CD4-positive, alpha-beta T cell treated with Interleukin-17A for 4 hours (primary cell): ENCODE measurements at places on chromosomes 12 and 14.

DNA sequence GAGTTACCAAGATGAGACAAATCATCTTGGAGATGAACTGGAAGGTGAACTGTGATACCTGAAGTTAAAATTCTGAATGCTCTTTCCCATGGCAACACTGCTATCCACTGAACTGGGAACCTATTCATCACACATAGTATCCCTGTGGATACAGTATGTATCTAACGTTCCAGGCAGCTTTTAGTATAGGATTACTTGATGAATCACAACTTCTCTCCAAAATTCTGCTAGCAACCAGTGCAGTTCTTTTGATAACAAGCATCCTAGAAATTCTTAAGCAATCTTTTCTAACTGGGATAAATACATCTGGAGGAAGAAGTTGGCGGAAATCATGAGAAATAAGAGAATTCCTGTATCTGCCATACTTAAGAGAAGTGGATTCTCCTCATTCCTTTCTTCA lies 66.4 kb downstream of the PAWR start:
- DNase-seq = no peak

DNA sequence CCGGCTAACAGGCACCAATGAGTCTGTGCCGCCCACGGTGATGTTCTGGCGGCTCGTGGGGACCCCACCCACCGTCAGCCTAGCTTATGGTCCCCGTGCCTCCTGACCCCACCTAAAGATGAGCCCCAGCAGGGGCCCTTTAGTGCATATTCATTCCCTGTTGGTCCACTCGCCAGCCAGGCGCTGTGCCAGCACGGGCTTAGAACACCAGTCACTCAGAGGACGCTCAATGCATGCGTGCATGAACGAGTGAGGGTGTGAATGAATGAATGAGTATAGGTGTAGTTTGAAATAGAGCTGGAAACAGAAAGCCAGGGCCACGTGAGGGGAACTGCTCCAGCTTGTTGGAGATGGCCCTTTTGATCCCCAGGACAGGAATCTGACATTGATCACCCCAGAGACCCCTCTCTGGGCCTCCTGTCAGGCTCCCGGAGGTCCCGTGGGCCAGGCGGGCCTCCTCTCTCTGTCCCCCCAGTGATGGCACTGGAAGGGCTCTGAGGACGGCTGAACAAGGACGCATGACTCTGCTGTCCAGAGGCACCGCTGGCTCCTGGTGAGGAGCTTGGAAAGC lies 193.9 kb upstream of the C14orf180 start:
- no peak for DNase-seq

GRCh38 chr14:98950353-98950895 lies 321.6 kb downstream of the BCL11B start:
- DNase-seq = no peak

DNA sequence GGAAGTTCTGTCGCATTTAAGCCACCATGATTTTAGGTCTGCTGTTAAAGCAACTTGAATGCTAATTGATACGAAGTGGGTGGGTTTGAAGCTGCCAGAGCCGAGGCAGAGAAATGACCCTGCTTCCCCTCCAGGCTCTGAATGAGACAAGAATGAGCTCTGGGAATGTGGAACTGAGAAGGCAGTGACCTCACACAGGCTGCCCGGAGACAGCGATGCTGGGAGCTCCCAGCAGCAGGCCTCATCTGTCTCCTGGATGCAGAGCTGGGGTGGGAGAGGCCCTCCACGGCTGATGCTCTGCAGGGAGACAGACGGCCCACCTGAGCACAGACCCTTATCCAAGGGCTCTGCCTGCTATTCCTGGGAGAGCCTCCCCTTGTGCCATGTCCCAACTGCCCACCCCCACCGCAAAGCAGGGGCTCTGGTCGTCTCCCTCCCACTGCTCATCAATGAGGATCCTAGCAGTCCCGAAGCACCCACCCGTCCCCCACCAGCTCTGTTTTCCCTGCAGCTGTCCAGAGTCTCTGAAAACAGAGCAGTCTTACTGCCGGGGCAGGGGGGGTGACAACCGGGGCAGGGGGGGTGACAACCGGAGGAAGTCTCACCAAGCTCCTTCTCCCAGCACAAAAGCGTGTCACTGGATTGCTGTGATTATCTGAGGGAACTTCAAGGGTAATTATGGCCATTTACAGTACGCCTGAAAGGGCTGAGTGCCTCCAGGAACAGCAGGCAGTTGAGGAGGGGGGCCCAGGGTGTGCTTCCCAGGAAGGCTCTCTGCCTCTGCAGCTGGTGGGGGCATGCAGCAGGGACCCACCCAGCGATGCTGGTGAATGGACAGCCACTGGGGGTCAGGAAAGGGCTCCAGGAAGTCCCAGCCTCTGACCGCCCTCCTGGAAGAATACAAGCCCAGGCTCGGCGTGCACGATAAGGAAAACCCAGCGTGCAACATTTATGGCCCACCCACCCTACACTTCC lies 67.8 kb downstream of the CHGA start:
- DNase-seq = no peak

- DNase-seq = no peak
Observed at GRCh38 chr14:77914073-77914721, 114.3 kb downstream of the ADCK1 start.

- DNase-seq = no peak
Observed at GRCh38 chr12:51520576-51521325, 70.3 kb upstream of the SCN8A start.

DNA sequence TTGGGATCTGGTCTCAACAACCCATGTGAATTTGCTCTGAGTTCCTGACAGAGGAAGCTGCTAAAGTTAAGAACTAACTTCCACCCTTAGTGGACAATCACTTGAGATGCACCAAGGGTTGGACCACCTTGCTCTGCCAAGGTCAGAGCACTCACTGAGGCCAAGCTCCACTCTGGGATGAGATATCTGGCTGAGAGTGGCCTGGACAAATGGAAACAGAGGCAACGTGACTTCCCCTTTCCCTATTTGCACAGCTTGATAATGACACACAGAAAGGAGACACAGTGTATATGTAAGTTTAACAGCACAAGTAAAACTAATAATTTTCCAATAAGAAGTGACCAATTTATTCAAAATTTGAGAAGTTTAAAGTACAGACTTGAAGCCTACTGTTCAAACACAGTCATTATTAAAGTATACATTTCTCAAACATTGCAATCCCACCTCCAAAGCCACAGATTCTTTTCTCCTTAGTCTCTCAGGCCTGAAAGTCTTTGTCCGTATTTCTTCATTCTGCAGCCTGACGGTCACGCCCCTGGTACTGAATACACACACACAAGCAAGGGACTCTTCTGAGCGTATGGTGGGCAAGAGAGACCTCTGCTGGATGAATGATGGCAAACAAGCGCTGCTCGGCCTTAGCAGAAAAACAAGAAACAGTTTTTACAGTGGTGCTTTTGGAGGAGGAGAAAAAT lies 28.6 kb downstream of the TMEM30B start:
- peak; percentile 61 for DNase-seq

- no peak for DNase-seq
Observed at GRCh38 chr12:132544080-132544397, 54.1 kb downstream of the FBRSL1 start.

- DNase-seq = peak; percentile 63
Observed at GRCh38 chr12:10190558-10191388, 11.9 kb downstream of the TMEM52B start.

DNA sequence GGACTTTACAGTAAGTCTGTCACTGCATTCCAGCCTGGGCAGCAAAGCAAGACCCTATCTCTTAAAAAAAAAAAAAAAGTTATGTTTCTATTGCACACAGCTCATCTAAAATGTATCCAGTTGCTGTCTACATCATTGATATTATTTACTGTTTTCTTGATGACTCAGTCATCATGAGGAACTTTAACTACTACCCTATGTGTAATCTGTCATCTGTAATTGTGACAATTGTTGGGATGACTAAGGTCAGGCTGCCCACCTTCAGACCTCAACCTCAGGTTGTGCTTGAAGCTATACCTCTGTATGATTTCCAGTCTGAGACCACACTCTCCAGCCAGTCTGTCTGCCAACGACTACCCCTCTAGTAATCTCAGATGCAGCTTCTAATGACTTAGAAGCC lies 15.3 kb downstream of the PPP1R13B start:
- no peak for DNase-seq

- no peak for DNase-seq
Observed at GRCh38 chr14:92460916-92461579, 52.5 kb upstream of the RIN3 start.

DNA sequence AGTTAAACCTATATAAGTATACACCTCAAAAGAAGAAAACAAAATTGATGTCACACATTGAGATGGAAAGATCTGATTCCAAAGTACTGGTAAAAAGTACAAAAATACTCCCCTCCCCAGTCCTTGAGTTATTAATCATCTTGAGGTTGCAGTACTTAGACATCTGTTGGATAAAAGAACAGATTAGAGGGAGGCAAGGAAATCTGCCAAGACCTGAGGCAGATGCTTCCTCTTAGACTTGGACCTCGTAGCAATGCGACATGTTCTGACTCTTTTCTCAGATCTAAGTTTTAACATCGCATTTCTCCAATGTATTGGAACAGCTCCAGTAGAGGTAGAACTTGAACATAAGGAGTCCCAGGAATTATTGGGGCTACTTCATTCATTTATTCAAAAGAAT lies 187.9 kb upstream of the GRIN2B start:
- no peak for DNase-seq

GRCh38 chr14:67245104-67245503 lies 3.9 kb downstream of the PALS1 start:
- no peak for DNase-seq

DNA sequence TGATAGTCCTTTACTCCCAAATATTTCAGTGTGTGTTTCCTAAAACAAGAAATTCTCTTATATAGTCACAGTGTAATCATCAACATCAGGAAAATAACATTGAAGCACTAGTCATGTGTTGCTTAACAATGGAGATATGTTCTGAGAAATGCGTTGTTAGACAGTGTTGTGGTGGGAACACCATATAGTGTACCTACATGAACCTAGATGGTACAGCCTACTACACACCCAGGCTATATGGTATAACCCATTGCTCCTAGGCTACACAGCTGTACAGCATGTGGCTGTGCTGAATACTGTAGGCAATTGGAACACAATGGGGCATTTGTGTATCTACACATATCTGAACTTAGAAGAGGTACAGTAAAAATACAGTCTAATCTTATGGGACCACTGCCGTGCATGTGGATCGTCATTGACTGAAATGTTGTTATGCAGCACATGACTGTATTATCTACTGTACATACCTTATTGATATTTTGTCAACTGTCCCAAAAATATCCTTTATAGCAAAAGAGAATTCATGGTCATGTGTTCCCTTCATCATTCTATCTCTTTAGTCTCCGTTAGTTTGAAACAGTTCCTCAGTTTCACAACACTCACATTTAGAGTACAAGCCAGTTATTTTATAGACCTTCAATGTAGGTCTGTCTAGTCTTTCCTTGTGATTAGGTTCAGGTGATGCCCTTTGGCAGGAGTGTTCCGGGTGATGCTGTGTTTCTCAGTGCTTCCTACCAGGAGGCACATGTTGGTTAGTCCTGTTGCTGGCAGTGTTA lies 109.7 kb downstream of the SLC25A47 start:
- no peak for DNase-seq

DNA sequence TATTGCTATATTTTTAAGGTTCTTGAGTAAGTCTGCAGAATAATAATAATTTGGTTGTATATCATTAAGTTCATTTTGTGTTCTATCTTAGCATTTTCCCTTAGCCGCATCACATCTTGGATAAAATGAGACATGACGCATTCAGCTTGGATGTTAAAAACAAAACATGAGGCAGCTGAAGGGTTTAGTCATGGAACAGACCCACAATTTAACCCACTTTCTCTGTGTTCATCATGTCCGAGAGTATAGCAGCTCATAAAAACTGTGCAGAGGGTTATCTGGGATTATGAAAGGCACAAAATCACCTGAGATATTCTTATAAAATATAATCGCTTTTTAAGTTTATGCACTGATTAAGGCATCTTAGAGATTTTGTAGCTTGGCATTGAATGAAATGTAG lies 219.3 kb downstream of the TRHDE start:
- no peak for DNase-seq

DNA sequence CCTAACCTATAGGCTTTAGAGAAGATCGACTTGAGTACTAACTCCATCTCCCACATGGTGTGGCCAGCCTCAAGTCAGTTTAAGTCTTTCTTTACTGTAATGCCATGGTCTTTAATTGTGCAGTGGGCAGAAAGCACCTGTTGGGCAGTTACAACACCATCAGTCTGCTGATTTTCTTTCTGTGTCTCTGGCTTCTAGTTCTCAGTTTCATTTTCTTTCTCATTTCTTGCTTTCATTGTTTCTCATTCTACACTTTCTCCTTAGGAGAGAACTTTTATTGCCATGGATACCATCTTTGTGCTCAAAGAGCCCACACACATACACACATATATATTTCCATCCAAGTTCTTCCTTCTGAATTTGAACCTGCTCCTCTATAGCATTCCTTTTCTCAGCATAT lies 96.1 kb upstream of the SLC16A7 start:
- DNase-seq = no peak

GRCh38 chr12:51631591-51631990 lies 40.6 kb downstream of the SCN8A start:
- DNase-seq = no peak

DNA sequence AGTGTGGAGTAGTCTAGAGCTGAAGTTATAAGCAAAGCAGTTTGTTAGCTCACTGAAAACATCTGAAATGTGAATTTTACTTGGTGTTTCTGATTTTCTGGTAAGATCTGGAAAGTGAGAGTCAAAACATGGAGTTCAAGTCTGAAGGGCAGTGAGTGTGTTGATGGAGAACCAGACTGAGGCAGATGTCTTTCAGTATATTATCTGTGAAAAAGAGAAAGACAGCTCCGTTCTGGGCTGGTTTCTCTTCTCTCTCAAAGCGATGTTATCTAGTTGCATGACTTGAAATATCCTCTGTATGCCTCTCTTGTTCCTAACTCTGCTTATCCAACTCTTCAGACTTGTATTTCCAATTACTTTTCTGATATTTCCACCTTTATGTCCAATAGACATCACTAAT lies 381.9 kb upstream of the RGS6 start:
- DNase-seq = no peak
